ENCODE measurements at places on chromosomes 5 and 9. TPM values are rescaled to one million over a fixed set of nuclear protein-coding genes. Genes with fewer than 3 reads are reported as not detected.

DNA sequence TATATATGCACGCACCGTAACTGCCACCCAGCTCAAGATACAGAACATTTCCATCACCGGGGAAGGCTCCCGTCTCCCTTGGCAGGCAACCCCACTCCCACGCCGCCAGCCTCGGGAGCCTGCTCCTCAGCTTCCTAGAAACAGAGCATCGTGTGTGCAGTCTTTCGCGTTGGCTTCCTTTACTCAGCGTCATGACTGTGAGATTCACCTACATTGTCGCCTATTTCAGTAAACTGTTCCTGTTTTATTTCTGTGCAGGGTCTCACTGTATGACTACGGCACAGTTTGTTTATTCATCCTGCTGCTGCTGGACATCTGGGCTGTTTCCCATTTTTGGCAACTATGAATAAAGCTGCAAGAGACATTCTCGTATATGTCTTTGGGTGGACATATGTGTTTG is 90.7 kb downstream of the STK10 start:
- H3K27ac ChIP-seq: no peak overlapping the region
- DNase-seq: no peak
- H3K36me3 ChIP-seq: peaks cover 2% of the 10 kb centered on the region
- no peaks in the 10 kb centered on the region for H3K27me3 ChIP-seq

- no peak for DNase-seq
- H3K4me1 ChIP-seq: no peaks in the 10 kb centered on the region
- H3K27ac ChIP-seq: no peak overlapping the region
- no peaks in the 10 kb centered on the region for H3K36me3 ChIP-seq
- H3K27me3 ChIP-seq: no peaks in the 10 kb centered on the region
Observed at GRCh38 chr5:31218978-31219377, 25.5 kb downstream of the CDH6 start.

- no peaks in the 10 kb centered on the region for H3K27me3 ChIP-seq
- no peak overlapping the region for H3K27ac ChIP-seq
- DNase-seq: no peak
- H3K4me3 ChIP-seq: no peak overlapping the region
- H3K4me1 ChIP-seq: no peaks in the 10 kb centered on the region
Observed at GRCh38 chr9:115411516-115411915, 293.6 kb upstream of the TNC start.

DNA sequence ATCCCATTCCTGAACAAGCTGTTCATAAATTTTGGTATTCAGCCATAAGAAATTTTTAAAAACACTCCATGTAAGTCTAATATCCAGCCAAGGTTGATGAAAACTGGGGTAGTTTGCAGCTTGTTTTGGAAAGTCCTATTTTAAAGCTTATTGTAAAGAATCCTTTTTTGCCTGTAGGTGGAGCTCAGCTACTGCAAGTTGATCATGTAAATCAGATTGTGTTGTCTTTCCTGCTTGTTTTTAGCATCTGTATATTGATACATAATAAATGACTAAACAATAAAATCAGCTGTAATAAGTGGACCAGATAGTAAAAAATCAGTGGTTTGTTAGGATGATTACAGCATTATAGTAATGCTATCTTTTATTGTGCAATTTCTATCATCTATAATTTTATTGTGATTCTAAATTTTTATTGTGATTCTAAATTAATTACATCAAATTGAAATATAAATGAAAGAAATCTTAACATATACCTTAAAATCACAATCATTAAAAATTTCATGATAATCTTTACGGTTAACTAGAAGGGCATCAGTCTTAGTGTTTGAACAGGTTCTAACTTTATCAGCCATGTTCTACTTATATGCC is 42.4 kb downstream of the CWC27 start:
- no peaks in the 10 kb centered on the region for H3K4me1 ChIP-seq
- H3K27ac ChIP-seq: no peak overlapping the region
- peak; percentile 56 for DNase-seq
- H3K4me3 ChIP-seq: no peak overlapping the region
- no peaks in the 10 kb centered on the region for H3K27me3 ChIP-seq

- DNase-seq: no peak
- no peaks in the 10 kb centered on the region for H3K4me1 ChIP-seq
- H3K27me3 ChIP-seq: no peaks in the 10 kb centered on the region
- H3K4me3 ChIP-seq: no peak overlapping the region
- H3K27ac ChIP-seq: no peak overlapping the region
- H3K36me3 ChIP-seq: no peaks in the 10 kb centered on the region
Observed at GRCh38 chr9:11992866-11993265, 700.3 kb upstream of the TYRP1 start.

The RALGPS1 gene
- total RNA-seq: 48.6 TPM

Data from B cell (primary cell).